ENCODE measurements at places on chromosomes 3 and 15. TPM values are rescaled to one million over a fixed set of nuclear protein-coding genes. Genes with fewer than 3 reads are reported as not detected.

Gene LRRC3B
- not detected for total RNA-seq

Gene ENTPD3
- under 0.01 TPM for total RNA-seq

Gene CCDC39
- not detected for total RNA-seq

Gene GPR171
- total RNA-seq, result not detected

Gene EPM2AIP1
- 5.5 TPM for total RNA-seq

Gene TEX9
- total RNA-seq, result 1.0 TPM

Gene CD200
- total RNA-seq, result 5.0 TPM

Gene GHSR
- not detected for total RNA-seq

Data from bronchus fibroblast of lung (primary cell).